HuH-7 (cell line): ENCODE measurements at places on chromosomes 3 and 15.

GRCh38 chr3:14658978-14659377, 7.4 kb downstream of the CCDC174 start:
- DNase-seq = no peak

DNA sequence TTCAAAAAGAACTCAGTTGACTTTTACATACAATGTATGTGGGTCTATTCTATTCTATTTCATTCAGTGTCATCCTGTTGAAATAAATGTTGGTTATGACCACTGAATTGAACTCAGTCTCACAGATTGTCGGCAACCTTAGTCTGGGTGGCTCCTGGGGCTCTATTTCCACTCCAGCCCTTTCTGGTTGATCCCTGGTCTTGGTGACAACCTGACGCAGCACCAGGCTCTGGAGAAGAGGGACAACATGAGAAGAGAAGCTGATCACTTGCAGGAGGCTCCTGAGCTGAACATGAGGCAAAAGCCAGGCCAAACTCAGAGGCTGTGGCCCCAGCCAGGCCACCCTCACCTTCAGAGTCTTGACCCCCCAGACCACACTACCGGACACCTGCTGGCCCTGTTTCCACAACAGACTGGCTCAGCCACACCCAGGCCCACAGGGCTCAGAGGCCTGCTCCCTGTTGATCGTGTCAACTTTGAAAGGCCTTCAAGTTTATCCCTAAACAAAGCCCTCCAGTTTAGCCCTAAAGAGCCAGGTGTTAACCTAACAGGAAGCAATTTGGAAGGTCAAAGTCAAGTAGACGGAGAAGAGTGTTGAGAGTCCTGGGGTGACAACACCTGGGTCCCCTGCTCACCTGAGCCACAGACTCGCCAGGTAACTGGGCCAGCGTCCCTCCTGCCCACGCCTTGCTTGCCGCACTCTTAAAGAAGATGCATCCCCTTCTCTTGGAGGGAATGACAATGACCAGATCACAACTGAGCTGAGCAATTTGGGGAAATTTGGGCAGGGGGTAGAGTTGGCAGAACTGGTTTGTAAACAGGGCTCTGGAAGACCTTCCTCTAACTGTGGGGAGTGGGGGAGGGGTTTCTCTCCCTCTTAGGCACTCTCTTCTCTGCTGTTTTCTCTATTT, 15.4 kb upstream of the MUC20 start:
- DNase-seq = no peak

- DNase-seq = no peak
Observed at GRCh38 chr15:28923726-28924280, 38.0 kb downstream of the APBA2 start.

DNA sequence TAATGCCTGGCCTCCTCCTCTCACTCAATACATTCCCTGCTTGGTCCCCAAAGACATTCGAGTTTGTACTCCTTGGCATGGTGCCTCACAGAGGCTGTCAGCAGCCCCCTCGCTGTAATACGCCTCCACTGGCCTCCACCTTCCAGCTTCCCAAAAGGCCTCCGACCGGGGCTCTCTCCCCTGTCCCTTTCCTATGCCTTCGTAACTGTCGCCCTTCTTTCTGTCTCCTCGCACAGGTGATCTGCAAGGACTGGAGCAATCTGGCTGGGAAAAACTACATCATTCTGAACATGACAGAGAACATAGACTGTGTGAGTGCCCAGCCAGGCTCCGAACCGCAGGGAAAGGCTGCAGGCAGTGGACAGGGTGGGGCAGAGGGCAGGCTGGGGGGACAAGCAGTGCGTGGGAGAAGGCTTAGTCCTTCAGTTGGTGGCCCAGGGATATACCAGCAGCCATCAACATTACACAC, 10.7 kb upstream of the ABTB1 start:
- no peak for DNase-seq

- no peak for DNase-seq
Observed at GRCh38 chr15:62119227-62119864, 45.7 kb downstream of the C2CD4B start.

- DNase-seq = peak; percentile 5
Observed at GRCh38 chr3:174862101-174862500, 3.0 kb downstream of the NAALADL2 start.

GRCh38 chr3:93989241-93989640, 9.3 kb downstream of the ARL13B start:
- DNase-seq = no peak

DNA sequence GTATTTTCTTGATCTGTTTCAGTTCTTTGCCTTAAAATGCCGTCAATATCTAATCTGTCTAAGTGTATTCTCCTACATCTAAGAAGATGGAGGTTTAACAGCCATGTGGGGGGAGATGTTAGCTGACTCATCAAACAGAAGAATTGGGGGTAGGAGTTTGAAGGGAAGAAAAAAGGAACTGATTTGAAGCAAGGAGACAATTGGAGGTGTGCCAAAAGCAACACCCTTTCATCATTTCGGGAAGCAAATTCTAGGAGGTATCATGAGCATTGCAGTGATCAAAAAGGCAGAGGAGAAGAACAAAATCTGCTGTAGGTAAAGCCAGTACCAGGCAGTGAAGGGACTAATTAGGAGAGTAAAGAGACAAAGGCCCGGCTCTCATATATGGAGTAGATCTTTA, 337.3 kb upstream of the TBC1D5 start:
- no peak for DNase-seq

GRCh38 chr15:101338502-101339057, 43.5 kb upstream of the SNRPA1 start:
- DNase-seq = no peak

DNA sequence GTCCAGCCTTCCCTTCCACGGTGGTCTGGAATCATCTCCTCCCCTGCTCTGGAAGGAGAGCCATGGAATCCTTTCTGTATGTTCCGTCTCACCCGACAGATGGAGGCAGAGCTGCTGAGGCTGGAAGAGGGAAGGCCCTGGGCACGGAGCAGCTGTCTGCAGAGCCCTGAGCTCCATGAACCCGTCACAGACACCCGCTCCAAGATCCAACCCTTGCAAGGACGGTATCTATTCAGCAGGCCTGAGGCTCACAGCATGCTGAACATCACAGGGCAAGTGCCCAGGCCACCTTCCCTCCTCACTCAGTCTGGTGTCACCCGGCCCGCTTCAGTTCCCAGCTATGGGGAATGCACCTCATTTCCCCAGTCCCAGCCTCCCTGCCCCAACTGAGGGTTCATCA, 103.9 kb downstream of the LRIG1 start:
- DNase-seq = no peak

DNA sequence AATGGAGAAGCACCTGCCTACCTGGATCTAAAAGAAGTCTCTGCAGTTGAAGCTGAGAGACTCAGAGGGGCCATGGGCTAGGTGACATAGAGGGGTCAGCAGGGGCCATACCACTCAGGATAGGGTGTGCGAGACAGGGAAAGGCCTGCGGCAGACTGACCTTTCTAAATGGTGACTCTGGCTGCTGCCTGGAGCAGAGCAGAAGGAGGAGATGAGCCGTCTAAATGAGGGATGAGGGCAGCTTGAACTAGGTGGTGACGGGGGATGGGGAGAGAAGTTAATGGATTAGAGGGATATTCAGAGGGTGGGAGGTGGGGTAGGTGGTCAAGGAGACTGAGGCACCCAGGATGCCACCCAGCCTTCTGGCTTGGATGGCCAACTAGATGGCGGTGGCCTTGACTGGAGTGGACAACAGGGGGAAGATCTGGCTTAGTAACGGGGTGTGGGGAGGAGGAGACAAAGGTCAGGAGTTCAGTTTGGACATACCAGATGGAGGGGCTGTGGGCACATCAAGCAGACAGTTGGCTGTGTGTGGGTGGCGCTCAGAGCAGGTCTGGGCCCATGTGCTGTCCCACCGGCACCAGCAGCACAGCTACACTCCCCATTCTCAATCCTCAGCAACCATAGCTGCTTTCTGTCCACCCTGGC, 3.2 kb upstream of the ITIH1 start:
- no peak for DNase-seq

GRCh38 chr15:44193651-44194322, 1.3 kb downstream of the FRMD5 start:
- no peak for DNase-seq

GRCh38 chr3:152945556-152945955, 110.6 kb downstream of the P2RY1 start:
- DNase-seq = no peak
